ENCODE measurements at places on chromosomes 1 and 21.

DNA sequence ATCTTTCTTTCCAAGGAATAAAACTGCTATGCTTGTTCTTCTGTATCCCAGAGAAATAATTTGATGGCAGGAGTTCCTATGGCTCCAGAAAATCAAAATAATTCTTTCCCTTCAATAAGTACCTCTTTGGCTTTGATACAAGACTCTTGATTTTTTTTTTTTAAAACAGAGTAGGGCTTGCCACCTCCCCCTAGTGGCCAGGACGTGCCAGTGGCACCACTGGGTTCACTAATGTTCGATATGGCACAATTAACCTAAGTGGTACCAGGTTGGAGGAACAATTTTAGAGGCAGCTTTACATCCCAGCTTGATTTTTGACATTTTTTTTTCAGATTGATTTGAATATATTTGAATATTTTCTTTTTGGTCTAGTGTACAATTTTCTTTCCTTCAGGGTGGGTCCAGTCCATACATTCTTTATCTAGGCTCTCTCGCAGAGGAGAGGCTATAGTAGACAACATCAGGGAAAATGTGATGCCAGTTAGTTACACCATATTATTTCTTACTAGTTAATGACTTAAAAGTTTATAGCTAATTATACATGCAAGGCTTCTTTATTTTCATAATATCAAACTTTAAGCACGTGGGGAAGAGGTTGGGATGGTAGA, 330.9 kb downstream of the S1PR1 start:
- DNase-seq: peak; percentile 22

GRCh38 chr1:85296980-85297379, 20.5 kb upstream of the BCL10 start:
- DNase-seq: no peak

GRCh38 chr1:206793620-206794019, 21.3 kb upstream of the IL10 start:
- DNase-seq: no peak

DNA sequence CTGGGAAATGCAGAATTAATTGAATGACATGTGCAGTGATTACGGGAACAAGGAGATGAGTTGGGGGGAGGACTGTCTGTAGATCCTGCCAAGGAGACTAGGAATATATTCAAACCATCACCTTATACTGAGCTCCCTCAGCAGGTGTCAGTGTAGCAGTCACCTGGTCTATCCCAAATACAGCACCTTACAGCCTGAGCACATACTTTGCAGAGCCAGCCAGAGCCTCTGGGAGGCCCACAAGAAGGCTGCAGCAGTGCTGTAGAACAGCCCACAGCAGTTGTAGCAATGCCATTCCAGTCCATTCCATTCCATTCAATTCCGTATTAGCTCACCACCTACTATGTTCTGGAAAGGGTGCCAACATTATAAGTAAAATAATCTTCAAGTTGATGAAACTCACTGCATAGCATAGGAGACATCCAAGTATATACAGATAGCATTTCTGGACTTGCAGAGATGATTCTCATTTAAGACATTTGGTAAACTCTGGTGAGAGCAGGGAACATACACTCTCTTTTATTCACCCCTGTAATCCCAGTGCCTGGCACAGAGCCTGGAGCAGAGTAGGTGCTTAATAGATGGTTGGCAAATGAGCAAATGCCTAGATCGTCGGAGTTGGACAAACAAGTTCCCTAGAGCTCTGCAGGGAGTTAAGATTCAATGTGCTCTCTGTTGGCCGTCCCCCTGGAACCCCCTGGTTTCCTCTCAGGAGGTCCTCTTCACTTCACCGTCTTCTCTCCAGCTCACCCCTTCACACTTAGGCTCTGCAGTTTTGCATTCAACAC, 44.7 kb downstream of the KCNC4 start:
- DNase-seq: no peak

DNA sequence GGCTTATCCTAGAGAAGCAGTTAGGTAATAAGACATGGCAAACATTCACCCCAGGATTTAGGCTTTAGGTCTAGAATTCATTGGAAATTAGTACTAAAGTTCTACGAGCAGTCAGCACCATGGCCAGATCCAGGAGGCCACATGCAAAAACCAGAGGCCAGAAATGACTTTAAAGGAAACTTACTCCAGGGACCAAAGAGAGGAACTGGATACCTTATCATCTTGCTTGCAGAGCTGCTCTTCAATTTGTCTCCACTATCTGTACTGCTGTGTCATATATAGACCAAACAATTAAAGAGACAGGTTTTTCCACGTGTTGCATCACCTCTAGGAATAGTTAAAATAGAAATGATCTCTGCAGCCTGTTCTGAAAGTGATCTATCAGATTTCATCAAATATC, 127.8 kb downstream of the LMX1A start:
- DNase-seq: no peak

- peak; percentile 73 for DNase-seq
Observed at GRCh38 chr1:89733748-89734147, 87.1 kb upstream of the LRRC8D start.

GRCh38 chr1:21633992-21634805, 35.0 kb downstream of the RAP1GAP start:
- no peak for DNase-seq

DNA sequence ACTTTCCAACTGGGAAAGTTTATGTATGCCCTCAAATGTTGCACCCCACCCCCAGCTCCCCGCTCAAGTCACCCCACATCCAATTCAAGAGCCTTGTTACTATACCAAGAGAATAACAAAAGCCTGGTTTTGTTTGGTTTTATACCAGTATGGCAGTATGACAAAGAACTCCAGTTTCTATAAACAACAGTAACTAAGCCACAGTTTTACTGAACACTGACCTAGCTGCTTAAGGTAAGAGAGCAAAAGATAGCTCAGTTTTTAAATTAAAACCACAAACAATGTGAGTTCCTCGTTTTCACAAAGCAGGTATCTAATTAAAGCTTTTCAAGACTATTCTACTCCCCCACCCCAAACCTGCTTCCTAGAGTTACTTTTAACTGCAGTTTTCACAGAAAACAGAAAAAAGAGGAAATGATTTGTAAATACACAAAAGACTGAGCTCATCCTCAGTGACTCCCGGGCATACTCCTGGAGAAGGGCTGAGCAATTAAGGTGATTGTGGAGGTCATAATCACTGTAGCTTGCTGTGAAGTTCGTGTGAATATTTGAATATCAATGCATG, 59.3 kb upstream of the LHX8 start:
- DNase-seq: no peak

- DNase-seq: no peak
Observed at GRCh38 chr1:109290998-109291397, 8.1 kb upstream of the PSRC1 start.

GRCh38 chr1:51088474-51088873, 13.6 kb upstream of the C1orf185 start:
- DNase-seq: no peak

DNA sequence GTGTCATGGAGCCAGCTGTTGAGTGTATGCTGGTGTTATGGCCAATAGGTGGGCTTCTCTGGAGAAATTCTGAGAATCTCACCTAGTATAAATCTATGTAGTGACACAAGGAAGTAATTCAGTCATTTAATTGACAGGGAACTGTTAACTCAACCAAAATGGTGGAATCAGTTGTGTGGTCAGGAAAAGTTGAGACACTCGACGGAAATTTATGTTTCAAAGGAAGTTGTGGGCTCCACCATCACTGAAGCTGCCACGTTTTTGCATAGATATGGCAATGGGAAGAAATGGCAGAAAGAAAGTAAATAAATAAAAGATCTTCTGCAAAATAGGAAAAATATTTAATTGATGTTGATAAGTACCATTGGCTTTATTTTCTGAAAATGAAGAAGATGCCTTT, 84.5 kb downstream of the ATP6V1G3 start:
- no peak for DNase-seq

DNA sequence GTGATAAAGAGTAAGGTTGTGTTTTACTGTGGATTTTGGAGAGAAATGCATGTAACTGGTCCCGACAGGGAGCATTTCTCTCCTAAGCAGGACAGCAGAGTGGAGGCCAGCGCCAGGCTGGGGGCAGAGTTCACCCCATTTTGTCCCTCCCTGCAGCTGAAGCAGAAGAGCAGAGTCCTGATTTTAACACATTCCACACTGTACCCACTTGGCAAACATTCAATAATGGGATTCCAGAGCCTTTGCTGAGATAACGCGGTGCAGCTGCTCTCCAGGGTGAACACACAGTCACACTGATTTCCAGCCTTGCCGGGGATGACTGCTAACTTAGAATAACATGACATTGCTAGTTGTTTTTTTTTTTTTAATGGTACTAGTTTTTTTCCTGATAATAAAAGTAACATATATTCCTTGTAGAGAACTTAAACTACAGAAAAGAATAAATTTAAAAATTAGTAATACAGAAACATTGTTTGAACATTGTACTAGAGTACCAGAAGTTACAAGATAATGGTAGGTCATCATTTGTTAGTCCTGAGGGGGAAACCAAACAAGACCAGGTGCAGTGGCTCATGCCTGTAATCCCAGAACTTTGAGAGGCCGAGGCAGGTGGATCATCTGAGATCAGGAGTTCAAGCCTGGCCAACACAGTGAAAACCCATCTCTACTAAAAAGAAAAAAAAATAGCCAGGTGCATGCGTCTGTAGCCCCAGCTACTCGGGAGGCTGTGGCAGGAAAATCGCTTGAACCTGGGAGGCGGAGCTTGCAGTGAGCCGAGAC, 77.2 kb downstream of the SCCPDH start:
- DNase-seq: no peak

- no peak for DNase-seq
Observed at GRCh38 chr1:162835157-162835899, 25.6 kb downstream of the CCDC190 start.

GRCh38 chr1:42922687-42923366, 35.8 kb downstream of the SLC2A1 start:
- peak; percentile 57 for DNase-seq
